Activated naive CD4-positive, alpha-beta T cell treated with anti-CD3 and anti-CD28 coated beads for 36 hours (primary cell): ENCODE measurements at places on chromosomes 4 and X.

- DNase-seq, result no peak
Observed at GRCh38 chr4:181157647-181158046, 1085.6 kb upstream of the TENM3 start.

- DNase-seq, result no peak
Observed at GRCh38 chr4:19496756-19497155, 754.9 kb upstream of the SLIT2 start.

DNA sequence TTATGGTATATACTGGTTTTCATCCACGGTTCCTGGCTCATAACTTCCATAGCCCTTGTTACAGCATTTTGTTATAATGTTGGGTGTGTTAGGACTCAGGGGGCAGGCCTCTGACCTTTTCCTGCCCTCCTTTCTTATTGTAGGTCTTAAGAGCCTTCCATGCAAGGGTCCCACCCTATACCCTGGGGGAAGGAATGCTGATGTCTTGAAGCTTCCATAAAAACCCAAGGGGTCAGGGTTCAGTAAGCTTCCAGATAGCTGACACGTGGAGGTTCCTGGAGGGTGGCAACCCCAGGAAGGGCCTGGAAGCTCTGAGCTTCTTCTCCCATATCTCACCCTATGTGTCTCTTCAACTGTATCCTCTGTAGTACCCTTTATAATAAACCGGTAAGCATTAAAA, 29.6 kb downstream of the ATP11C start:
- DNase-seq, result no peak

DNA sequence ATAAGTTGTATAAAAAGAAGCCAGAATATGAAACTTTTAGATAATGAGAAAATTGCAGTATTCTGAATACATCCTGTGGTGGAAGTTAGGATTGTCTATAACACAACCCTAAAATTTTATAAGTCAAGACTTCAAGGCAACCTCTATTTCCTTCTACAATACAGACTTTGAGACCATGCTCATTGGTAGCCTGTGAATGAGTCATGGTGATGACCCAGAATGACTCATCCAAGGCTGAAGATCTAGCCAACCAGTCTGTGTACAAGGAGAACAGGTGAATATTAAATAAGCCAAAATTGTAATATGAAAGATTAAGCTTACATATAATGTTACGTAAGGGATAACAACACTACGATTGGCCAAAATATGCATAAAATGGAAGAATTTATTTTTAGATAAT, 475.9 kb upstream of the GALNT7 start:
- no peak for DNase-seq

- DNase-seq, result peak; percentile 71
Observed at GRCh38 chr4:24583451-24584210, 723 bp downstream of the DHX15 start.

GRCh38 chrX:49230500-49231232, 2.5 kb downstream of the CACNA1F start:
- DNase-seq, result peak; percentile 77

DNA sequence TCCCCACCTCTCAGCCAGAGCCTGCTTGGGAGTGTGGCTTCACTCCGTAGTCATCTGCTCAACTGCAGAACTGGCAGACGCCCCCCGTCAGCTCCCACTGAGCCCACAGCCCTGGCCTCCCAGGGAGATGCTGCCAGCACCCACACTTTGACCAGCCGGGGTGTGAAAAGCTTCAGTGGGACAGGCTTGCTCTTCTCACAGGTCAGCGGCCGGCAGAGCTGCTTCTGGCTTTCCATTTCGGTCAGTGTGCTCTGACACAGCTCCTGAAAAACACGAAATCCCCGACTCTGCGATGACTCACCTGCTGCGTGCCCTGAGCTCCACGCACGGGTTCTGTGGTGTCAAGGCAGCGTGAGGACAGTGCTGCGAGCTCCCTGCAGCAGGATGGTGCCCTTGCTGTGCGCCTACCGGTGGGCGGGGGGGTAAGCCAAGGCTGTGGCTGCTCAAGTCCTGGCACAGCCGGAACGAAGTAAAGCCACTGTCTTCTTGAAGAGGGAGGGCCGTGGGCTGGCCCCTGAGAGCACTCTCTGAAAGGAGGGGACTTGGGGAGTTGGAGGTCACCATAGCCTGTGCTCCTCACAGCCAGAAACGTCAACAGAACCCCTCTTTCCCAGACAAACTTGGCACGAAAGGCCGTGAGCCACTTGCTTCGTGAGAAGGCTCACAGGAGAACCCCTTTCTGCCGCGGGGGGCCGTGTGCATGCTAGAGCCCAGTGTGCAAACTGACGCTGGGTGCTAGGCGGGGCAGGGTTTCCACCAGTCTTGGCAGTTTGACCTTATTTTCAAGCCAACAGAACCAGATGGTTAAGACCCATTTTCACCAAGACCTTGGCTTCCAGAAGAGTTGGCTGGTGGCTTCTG, 23.6 kb downstream of the NOP14 start:
- DNase-seq, result no peak
